ENCODE measurements at places on chromosomes 7 and 10.

GRCh38 chr7:151859111-151859947, 17.6 kb downstream of the PRKAG2 start:
- no peak for DNase-seq

DNA sequence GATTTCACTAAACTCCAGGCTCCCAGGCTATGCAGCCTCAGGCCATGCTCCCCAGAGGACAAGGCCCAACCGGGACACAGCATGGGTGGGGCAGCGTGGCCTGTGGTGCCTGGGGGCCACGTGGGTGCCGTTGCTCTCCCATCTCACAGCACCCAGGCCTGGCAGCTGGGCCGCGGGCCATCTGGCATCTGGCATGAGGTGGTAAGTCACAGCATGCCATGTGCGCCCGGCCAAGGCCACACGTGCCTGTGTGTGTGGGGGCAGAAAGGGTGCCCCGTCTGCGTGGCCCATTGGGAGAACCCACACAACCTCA, 204.1 kb downstream of the EBF3 start:
- DNase-seq, result no peak

- DNase-seq, result no peak
Observed at GRCh38 chr10:122526892-122527291, 33.7 kb upstream of the DMBT1 start.

DNA sequence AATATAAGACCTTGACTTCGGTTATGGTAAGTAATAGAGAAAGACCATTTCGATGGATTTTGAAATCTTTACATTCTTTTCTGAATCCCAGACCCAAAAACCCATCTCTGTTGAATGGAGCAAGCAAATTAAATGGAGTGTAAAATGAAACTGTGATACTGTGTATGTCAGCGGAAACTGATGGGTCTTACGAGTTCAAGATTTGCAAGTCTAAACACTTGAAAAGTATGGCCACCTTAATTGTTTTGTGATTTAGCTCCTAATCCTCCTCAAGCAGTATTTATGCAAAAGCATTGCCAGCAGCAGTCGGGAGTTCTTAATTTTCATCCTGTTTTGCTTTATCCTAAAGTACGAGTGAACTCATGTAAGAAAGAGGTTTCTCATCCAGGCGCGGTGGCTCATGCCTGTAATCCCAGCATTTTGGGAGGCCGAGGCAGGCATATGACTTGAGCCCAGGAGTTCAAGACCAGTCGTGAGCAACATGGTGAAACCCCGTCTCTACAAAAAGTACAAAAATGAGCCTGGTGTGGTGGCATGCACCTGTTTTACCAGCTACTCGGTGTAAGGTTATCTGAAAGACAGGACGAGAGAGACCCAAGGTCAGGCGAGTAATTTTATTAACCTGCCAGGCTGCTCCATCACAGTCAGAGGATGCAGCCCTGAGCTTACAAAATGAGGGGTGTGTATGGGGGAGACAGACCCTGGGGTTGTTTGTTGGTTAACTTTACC, 5.8 kb upstream of the DHTKD1 start:
- DNase-seq, result no peak

DNA sequence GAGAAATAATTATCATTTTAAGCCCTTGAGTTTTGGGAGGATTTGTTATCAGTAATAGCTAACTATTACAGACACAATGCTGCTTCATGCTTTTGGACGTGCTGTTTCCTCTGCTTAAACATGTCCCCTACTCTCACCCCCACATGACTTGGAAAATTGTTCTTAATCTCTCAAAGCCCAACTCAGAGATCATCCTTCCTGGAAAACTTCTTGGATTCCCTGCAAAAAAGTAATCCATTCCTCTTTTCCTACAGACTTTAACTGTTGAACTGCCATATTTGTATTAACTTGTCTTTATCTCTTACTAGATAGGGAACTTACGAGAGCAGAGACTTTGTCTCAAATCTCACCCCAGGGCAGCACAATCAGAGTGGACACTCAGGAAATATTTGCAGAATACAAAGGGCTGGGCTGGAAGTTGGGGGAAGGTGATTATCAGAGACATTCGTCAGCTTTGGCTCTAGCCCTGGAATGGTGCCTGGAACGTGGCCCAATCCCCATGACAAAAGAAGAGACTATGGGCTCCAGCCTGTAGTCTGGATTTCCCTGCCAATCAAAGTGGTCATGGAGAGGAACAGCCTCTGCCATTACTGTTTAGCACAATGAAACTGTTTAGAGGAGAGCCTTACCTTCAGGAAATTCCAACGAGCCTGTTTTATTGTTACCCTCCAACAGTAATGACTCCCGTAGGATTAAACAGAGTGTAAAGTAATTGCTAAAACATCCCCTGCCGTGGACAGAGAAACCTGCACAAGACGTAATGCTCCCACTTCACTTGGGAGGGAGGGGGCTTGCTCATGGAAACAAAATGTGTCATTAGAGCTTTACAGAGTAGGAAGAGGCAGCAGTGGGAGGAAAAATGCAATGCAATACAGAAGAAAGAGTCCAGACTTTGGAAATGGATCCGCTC, 140.4 kb upstream of the AUTS2 start:
- no peak for DNase-seq

- no peak for DNase-seq
Observed at GRCh38 chr10:99733366-99733765, 1.3 kb downstream of the CUTC start.

Data from NCI-H1694 (cell line).